CD4-positive, alpha-beta T cell (primary cell): ENCODE measurements at places on chromosomes 5 and 9.
A peak's percentile ranks its signal among the peaks of the same experiment; 100 is the strongest.

GRCh38 chr9:136875155-136875554 is 9.0 kb upstream of the EDF1 start:
- no peak for DNase-seq

DNA sequence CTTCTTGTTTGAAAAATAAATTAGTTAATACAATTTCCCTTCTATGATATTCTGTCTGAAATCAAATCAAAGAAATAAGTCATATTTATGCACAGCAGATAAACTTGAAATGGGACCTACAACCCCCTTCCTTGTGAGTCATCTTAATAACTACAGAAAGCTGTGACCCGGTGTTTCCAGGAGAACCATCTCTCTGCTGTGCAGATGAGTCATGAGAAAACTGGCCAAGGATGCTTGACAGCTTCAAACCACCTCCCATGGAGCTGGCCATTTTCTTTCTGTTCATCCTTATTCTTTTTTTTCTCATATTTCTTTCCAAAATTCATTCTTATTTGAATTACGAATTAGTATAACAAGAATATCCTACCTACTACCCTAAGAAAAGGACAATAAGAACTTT is 43.4 kb upstream of the NR4A3 start:
- no peak for DNase-seq

DNA sequence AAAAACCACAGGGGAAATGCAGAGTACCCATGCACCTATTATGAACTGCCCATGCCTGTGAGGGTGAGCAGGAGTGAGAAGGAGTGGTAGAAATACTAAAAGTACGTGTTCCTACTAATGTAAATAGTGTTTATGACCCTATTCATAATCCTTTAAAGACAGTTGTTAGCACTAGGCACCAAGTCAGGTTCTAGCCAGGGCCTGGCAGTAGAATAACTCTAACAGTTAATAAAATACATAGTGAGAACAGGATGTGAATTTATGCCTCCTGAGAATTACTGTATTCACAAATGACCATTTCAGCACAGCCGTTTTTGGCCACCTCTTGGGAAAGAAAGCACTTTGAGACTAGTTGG is 103.2 kb upstream of the TARS1 start:
- no peak for DNase-seq

- no peak for DNase-seq
Measured at GRCh38 chr9:89352451-89352850, 34.2 kb downstream of the SECISBP2 start.

DNA sequence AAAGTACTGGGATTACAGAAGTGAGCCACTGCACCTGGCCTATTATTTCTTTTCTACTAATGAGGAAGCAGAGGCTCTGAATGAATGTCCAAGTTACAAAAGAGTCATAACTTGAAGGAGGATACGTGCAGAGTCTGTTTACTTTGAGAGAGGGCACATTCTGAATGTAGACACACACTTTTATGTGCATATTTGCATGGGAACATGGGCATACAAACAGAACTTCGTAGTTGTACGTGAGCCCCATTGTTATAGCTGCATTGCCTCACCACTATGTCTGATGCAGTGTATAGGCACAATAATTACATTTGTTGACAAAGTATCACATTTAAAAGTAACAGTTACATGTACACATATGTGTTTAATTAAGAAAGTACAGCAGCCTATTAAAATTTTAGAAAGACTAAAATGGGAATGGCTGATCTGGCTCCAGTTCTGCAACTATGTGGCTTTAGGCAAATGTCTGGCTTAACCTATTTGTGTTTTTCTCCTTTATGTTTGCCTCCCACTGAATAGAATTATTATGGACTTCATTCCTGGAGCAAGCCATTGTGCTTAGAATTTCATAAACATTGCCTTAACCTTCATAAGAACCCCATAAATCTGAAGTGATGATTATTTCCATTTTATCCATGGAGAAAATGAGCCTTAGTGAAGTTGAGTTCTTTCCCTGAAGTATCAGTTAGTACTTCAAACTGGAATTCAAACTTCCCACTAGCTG is 3.0 kb upstream of the DPYSL3 start:
- DNase-seq = no peak

GRCh38 chr9:93624977-93625376 is 48.6 kb downstream of the PHF2 start:
- DNase-seq = no peak

DNA sequence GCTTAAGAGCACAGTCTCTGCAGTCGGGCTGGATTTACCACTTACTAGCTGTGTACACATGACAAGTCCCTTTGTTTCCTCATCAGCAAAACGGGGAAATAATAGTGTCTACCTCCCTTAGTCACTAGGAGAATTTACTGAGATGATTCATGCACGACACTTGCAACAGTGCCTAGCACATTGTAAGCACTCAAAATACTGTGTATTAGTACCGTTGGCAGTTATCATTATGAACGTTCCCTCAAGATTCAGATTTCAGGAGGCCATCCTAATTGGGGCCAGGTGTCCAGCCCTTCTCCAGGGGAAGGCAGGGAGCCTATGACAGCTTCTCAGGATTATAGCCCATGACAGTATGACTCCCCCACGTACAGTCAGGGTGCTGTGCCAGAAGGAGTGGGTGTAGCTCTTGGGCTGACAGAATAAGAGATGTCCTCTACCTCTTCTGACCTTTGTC is 164.3 kb downstream of the DOCK2 start:
- DNase-seq = no peak

DNA sequence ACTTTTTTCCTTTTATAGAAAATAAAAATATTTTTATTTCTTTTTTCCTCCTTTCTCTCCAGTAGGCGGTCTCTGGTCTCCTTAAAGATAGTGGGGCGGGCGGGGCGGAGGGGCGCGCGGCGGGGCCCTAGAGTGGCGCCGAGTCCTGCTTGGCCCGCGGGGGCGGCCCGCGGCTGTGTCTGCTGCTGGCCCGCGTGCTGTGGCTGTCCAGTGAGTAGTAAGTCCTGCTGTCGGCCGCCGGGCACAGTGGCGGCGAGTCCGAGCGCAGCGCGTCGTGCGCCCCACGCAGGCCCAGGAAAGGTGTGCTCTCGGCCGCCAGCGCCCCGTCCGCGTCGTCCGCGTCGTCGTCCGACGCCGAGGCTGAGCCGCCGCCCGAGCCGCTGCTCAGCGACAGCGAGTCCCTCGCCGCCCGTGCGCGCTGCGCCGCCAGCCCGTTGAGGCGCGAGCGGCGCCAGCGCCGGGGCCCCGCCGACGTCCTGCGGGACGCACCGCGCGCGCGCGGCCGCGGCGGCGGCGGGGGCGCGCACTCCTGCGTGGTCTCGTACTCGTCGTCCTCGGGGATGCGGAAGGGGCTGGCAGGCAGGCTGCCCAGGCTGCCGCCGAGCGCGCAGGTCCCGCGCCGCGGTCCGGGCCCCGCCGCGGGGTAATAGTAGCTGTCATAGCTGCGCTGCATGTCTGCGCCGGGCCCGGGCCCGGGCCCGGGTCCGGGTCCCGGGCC is 52.3 kb downstream of the PSD2 start:
- DNase-seq = peak; percentile 86

DNA sequence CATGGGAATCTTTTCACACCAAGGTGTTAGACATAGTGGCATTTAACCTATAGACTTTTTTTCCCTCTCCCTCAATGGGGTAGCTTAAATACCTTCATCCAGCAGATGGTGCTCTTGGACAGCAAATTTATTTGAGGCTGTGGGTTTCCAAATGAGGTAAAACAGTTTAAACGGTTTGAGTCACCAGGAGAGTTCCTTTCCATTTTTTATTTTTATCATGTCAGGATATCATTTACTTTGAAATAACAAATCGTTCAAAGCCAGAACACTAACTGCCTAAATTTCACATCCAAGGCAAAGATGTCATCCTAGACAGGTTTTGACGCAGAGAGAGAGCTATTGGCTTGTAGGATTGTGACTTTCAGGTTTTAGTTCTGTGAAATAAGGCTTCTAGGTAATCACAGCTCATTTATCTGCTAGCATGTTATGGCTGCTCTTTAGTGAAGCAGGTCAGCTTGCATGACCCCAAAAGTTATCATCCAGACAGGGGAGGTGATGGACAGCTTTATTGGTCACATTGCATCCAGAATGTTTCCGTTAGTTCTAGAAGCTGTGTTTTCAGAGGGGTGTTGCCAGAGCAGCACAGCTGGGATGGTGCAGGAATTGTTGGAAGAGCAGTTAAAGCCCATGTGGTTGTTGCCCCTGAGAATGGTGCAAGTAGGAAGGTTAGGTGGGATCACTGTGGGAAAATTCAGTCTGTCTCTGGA is 69.8 kb downstream of the KDM4C start:
- DNase-seq = no peak

DNA sequence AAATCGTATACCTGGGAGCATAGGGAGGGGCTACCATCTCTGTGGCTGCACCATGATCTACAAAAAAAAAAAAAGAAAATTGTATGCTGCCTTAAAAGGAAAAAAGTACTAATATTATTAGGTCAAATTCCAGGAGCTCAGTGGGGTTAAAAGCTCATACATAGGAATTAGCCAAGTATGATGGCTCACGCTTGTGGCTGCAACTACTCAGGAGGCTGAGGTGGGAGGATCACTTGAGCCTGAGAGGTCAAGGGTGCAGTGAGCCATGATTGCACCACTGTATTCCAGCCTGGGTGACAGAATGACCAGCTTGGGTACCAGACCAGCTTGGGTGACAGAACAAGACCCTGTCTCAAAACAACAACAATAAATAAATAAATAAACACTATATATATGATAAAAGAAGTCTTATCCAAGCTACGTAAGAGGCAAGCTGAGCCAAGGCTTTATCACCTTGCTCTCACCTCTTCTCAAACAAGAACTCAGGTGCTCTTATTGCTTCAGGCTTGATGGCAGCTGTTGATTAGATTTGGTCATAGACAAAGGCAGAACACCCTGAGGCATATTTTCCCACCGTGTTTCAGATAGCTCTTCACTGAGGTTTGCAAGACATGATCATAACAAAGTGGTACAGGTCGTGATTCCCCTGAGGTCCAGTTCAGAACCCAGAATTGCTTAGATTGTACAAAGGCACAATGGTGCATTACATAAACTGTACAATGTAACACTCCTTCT is 3.3 kb upstream of the FBXW11 start:
- DNase-seq = no peak

GRCh38 chr5:156420665-156421064 is 93.7 kb downstream of the SGCD start:
- DNase-seq = no peak

GRCh38 chr5:172791286-172791685 is 20.3 kb upstream of the DUSP1 start:
- DNase-seq = no peak

GRCh38 chr5:44869928-44870327 is 61.2 kb downstream of the MRPS30 start:
- DNase-seq = no peak

- DNase-seq = no peak
Measured at GRCh38 chr5:140946578-140946977, 19.7 kb upstream of the PCDHAC2 start.

- no peak for DNase-seq
Measured at GRCh38 chr5:160539431-160539830, 117.8 kb downstream of the PTTG1 start.
